Heart right ventricle (tissue), 16 donors: ENCODE measurements at places on chromosomes 16 and 17. TPM values are rescaled to one million over a fixed set of nuclear protein-coding genes. Genes with fewer than 3 reads are reported as not detected.

SPNS3 gene
- 2.0 TPM for total RNA-seq

NEURL4 gene
- total RNA-seq = 27.0 TPM

- no peak overlapping the region for H3K27ac ChIP-seq
- no peaks in the 10 kb centered on the region for H3K27me3 ChIP-seq
- H3K4me3 ChIP-seq = no peak overlapping the region
- no peak for DNase-seq
- H3K36me3 ChIP-seq = no peaks in the 10 kb centered on the region
Observed at GRCh38 chr17:26792486-26792885, 501.4 kb upstream of the WSB1 start.

DNA sequence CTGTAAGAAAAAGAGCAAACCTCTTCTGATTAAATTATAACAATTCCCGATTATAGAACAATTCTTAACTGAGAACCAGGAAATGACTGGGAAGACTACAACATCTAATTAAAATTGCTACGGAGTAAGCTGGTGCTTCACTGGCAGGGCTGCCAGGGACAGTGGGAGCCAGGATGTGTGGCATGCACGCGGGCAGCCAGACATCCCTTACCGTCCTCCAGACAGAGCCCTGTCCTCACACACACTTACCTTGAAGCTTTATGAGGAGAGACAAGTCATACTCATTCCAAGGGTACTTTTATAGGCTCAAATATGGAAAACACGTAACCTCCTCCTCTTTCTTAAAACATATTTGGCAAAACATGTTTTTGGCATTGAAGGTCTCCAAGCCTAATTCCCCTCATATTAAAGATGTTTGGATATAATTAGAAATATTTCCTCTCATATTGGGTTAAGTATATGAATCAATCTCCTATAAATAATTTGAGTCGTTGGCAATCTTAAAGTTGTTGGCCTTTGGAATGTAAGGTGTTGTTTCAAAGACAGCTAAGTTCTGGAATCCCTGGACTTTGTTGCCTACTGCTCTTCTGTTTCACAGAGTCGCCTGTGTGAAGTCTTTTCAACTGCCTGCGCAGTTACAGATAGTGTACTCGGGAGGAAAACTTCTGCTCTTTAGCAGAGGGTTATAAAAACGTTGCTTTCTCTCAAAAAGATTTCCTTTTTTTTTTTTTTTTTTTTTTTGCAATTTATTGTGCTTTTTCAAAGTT lies at the start of gene MYH1:
Gene MYH1 (minus strand): TSS at position 272 of the 767 bp plus-strand sequence. CDS start 1,900 bp downstream, outside the sequence.
- H3K4me1 ChIP-seq = no peaks in the 10 kb centered on the region
- no peaks in the 10 kb centered on the region for H3K27me3 ChIP-seq
- H3K27ac ChIP-seq = no peak within 1 kb of the TSS
- H3K4me3 ChIP-seq = no peak within 1 kb of the TSS
- no peaks in the 10 kb centered on the region for H3K36me3 ChIP-seq
- no peak for DNase-seq

GRCh38 chr17:72591289-72592241 lies 470.7 kb downstream of the SOX9 start:
- H3K27ac ChIP-seq = no peak overlapping the region
- peaks cover 11% of the 10 kb centered on the region for H3K4me1 ChIP-seq
- no peaks in the 10 kb centered on the region for H3K36me3 ChIP-seq
- H3K4me3 ChIP-seq = peak overlapping the region; percentile 64
- no peak for DNase-seq

DNA sequence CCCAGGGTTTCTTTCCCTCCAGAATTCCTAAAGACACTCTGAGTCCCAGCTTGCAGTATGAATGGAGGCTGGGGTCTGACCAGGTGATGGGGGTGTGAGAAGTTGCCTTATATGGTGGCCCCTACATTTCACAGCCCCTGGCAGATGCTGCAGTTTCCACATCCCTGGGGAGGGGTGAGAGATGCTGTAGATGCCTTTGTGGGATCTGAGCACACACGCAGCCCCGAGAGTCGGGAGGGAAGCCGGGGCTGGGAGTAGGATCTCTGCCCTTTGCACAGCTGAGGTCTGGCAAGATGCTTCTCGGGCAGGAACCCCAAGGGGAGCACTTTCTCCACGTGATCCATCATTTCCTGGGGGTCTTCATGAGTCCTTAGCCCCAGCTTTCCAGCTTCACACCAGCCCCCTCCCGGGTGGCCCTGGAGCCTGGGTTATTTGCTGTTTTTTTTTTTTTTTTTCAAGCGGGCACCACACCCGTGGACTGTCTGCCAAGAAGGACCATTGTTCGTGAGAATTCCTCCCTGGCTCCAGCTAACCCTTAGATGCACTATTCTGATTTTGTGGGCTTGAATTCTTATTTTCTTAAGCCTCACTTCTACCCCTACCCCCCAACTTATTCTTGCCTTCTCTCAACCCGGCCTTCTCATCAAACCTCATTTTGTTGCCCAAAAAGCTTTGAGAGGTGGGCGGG lies 50.6 kb downstream of the NTN1 start:
- no peak overlapping the region for H3K4me3 ChIP-seq
- H3K27me3 ChIP-seq = no peaks in the 10 kb centered on the region
- DNase-seq = no peak
- H3K36me3 ChIP-seq = no peaks in the 10 kb centered on the region
- peaks cover 20% of the 10 kb centered on the region for H3K4me1 ChIP-seq
- peak overlapping the region; percentile 69 for H3K27ac ChIP-seq

DNA sequence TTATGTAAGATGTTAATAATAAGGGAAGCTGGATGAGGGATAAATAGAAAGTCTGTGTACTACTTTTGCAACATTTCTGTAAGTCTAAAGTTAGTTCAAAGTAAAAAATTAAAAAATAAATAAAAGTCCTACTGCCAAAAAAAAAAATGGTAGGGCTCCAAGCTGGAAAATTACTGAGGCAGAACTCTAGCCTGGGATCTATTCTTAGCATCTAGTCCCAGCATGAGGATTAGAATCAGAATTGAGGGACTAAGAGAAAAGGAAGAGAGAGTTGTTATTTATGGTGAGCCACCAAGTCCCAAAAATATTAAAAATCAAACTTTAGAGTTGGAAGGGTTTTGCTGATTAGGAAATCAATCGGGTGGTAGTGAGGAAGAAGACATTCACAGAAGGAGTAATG lies 110.3 kb downstream of the CYB561 start:
- no peaks in the 10 kb centered on the region for H3K27me3 ChIP-seq
- DNase-seq = no peak
- H3K4me1 ChIP-seq = no peaks in the 10 kb centered on the region
- peaks cover 3% of the 10 kb centered on the region for H3K36me3 ChIP-seq
